HFFc6 (cell line): ENCODE measurements at places on chromosomes 12 and 14.
A peak's percentile ranks its signal among the peaks of the same experiment; 100 is the strongest.

DNA sequence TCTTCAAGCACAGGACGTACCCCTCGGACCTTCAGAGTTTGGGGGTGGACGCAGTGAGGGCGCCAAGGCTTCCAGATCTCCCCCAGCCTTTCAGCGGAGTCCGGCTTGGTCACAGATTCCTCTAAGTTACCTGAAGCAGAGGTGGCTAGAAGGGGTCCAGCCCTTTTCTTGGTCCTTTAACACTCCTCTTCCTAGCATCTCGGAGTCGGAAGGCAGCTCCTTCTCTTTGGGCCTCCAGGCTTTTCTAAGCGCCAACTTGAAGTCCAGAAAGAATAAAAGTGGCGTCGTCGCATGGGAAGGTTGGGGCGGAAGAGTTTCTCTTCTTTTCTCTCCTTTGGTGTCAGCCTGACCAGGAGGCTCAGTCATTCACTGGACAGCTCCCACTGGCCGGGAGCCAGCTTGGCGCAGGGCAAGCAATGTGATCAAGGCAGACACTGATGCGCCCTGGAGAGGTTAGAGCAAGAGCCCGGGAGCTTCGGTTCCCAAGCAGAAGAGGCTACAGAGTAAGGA lies 9.6 kb downstream of the OR6S1 start:
- peak overlapping the region; percentile 86 for H3K4me3 ChIP-seq
- no peak overlapping the region for H3K27ac ChIP-seq
- peaks cover 20% of the 10 kb centered on the region for H3K27me3 ChIP-seq

DNA sequence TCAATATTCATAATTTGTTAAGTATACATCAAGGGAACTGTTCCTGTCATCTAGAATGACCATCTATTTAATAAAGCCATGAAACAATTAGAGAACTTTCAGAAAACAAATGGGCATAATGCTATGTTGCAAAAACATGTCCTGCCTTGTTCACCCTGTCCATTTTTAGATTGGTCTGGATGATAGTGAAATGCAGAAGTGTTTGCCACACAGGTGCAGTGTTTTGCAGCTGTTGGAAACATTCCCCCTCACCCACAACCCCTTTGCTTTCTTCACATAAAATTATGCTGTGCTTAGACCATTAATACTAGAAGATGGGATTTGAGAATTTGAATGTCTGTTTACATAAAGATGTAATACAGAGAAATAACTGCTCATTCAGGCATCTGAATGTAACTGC lies 36.5 kb downstream of the LEMD3 start:
- no peak overlapping the region for H3K4me3 ChIP-seq
- H3K27me3 ChIP-seq: no peaks in the 10 kb centered on the region; the same call in 1 of the 2 replicates
- H3K4me1 ChIP-seq: peaks cover 22% of the 10 kb centered on the region
- no peak for DNase-seq
- no peak overlapping the region for H3K27ac ChIP-seq

GRCh38 chr14:58362798-58363412 lies 32.8 kb upstream of the TOMM20L start:
- peaks cover 7% of the 10 kb centered on the region for H3K4me1 ChIP-seq
- H3K27ac ChIP-seq: no peak overlapping the region
- H3K36me3 ChIP-seq: peaks cover 32% of the 10 kb centered on the region
- DNase-seq: peak; percentile 2
- H3K27me3 ChIP-seq: no peaks in the 10 kb centered on the region

- no peak overlapping the region for H3K27ac ChIP-seq
- no peaks in the 10 kb centered on the region for H3K4me1 ChIP-seq
- peaks cover 2% of the 10 kb centered on the region; the same call in 1 of the 2 replicates for H3K27me3 ChIP-seq
- no peak overlapping the region for H3K4me3 ChIP-seq
Measured at GRCh38 chr12:118830296-118830695, 151.0 kb upstream of the SRRM4 start.

GRCh38 chr12:9707864-9708808 lies 24.8 kb downstream of the CLECL1 start:
- peak; percentile 54 for DNase-seq
- H3K4me3 ChIP-seq: no peak overlapping the region
- peaks cover 9% of the 10 kb centered on the region for H3K4me1 ChIP-seq
- peaks cover 7% of the 10 kb centered on the region; the same call in 1 of the 2 replicates for H3K27me3 ChIP-seq

DNA sequence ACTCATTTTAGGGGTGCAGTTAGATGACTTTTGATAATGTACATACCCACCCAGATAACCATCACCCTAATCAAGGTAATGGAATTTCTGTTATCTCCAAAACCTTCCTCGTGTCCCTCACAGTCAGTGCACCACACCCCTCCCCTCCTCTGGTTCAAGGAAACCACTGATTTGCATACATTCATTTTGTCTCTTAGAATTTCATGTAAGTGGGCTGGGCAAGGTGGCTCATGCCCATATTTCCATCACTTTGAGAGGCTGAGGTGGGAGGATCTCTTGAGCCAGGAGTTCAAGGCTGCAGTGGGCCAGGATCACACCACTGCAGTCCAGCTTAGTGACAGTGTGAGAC lies 15.7 kb downstream of the ADIPOR2 start:
- peak overlapping the region; percentile 54 for H3K27ac ChIP-seq
- H3K4me1 ChIP-seq: peaks cover 44% of the 10 kb centered on the region
- no peak for DNase-seq
- H3K4me3 ChIP-seq: no peak overlapping the region
- no peaks in the 10 kb centered on the region for H3K27me3 ChIP-seq
- H3K36me3 ChIP-seq: peaks cover 14% of the 10 kb centered on the region; the same call in 1 of the 2 replicates

DNA sequence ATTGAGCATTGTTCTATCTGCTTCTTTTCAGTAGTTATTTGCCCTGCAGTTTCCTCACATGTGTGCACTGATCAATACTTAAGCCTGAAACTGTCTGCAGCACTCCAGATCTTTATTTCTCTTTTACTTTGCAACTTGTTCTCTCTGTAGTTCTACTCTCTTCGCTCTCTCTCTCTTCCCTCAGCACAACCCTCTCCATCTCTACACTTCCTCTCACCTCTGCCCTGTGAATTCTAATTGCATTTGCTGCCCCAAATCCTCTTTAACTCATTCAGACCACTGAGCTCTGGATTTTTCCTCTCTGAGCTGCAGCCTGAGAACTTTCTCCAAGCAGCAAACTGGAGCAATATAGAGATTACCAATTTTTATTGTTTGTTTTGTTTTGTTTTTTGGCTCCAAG lies 1035.5 kb downstream of the FSCB start:
- no peaks in the 10 kb centered on the region for H3K27me3 ChIP-seq
- H3K4me3 ChIP-seq: no peak overlapping the region
- no peak overlapping the region for H3K27ac ChIP-seq
- DNase-seq: no peak

DNA sequence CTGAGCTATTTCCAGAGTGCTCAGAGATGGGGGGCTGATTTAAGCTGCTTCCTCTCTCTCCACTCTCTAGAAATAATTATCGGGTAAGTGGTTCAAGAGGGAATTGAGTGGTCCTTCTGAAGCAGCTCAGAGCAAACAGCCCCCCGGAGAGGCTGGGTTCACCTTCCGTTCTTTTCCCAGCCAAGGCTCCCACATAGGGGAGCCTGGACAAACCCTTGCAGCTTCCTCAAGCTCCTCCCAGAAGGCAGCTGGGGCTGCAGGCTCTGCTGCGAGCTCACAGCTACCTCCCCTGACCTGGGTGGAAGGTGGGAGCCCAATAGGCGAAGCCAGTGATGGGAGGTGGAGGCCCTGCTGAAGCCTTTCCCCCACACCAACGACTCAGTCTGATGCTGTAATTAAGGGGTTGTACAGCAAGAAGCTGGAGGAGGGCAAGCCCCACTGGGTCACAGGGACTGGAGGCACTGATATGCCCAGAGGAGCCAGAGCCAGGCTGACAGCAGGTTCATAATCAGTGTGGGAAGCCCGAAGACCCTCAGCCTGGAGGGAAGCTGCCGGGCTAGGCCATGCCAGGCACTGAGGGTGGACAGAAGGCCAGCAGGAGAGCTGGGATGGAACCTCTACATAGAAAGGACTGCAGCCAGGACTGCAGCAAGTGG lies 52.4 kb downstream of the ARL6IP4 start:
- no peaks in the 10 kb centered on the region for H3K36me3 ChIP-seq
- H3K27me3 ChIP-seq: peaks cover 38% of the 10 kb centered on the region
- peaks cover 8% of the 10 kb centered on the region for H3K4me1 ChIP-seq

DNA sequence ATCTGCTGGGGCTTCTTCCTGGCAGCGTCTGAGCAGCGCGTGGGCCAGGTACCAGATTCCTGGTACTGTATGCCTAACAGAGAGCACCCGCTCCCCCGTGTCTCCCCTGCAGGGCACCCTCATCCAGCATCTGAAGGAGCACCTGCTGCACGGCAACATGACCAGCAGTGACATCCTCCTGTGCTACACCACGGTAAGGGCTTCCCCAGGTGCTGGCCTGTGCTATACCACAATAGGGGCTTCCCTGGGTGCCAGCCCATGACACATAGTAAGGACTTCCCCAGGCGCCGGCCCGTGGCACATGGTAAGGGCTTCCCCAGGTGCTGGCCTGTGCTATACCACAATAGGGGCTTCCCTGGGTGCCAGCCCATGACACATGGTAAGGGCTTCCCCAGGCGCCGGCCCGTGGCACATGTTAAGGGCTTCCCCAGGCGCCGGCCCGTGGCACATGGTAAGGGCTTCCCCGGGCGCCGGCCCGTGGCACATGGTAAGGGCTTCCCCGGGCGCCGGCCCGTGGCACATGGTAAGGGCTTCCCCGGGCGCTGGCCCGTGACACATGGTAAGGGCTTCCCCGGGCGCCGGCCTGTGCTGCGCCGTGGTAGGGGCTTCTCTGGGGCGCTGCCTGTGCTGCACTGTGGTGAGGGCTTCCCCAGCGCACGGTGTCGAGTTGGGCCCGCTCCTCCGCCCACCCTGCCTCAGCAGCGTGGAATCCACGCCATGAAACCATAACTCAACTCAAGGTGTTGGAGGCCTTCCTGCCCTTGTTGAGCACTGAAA lies 49.3 kb downstream of the AACS start:
- H3K4me1 ChIP-seq: peaks cover 8% of the 10 kb centered on the region; the same call in 1 of the 2 replicates
- H3K36me3 ChIP-seq: peaks cover 12% of the 10 kb centered on the region
- no peak overlapping the region for H3K27ac ChIP-seq

- no peak overlapping the region for H3K4me3 ChIP-seq
- H3K36me3 ChIP-seq: no peaks in the 10 kb centered on the region
- H3K4me1 ChIP-seq: no peaks in the 10 kb centered on the region
- no peak overlapping the region for H3K27ac ChIP-seq
Measured at GRCh38 chr12:30874455-30875321, 51.9 kb upstream of the TSPAN11 start.

DNA sequence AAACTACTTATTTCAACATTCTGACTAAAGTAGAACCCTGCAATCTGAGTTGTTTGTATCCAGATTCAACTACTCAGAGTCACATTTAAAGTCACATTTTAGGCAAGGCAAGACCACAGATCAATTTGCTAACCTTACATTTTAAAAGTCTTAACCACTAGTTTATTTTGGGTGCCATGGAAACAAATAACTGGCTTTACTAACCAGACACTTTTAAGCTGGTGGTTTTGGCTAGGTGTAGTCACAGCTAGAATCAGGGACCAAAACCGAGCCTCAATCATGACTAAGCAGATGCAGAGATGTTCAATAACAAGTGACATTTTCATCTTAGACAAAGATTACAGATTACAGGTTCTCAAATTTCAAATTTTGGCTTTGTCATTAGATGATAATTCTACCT lies 115.3 kb downstream of the PDE6H start:
- no peaks in the 10 kb centered on the region for H3K27me3 ChIP-seq
- no peak for DNase-seq
- H3K27ac ChIP-seq: no peak overlapping the region
- H3K36me3 ChIP-seq: no peaks in the 10 kb centered on the region

DNA sequence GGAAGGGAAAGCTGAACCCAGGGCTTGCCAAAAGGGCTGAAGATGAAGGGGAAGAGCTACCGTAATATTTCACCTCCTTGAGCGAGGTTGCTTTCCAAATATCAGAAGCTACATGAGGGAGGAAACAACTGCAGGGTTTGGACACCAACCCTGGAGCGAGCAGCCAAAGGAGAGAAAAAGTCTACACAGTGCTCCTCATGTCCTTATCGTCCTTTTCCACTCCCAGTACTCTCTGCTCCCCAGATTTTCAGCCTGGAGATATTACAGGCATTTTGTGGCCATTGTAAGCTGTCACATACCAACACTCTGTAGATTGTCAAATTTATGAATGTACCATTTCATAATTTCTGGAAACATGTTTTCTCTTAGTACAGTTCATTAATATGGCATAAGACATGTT lies 115.9 kb downstream of the GPHN start:
- H3K27ac ChIP-seq: no peak overlapping the region
- H3K4me3 ChIP-seq: no peak overlapping the region
- H3K27me3 ChIP-seq: no peaks in the 10 kb centered on the region
- H3K36me3 ChIP-seq: no peaks in the 10 kb centered on the region

DNA sequence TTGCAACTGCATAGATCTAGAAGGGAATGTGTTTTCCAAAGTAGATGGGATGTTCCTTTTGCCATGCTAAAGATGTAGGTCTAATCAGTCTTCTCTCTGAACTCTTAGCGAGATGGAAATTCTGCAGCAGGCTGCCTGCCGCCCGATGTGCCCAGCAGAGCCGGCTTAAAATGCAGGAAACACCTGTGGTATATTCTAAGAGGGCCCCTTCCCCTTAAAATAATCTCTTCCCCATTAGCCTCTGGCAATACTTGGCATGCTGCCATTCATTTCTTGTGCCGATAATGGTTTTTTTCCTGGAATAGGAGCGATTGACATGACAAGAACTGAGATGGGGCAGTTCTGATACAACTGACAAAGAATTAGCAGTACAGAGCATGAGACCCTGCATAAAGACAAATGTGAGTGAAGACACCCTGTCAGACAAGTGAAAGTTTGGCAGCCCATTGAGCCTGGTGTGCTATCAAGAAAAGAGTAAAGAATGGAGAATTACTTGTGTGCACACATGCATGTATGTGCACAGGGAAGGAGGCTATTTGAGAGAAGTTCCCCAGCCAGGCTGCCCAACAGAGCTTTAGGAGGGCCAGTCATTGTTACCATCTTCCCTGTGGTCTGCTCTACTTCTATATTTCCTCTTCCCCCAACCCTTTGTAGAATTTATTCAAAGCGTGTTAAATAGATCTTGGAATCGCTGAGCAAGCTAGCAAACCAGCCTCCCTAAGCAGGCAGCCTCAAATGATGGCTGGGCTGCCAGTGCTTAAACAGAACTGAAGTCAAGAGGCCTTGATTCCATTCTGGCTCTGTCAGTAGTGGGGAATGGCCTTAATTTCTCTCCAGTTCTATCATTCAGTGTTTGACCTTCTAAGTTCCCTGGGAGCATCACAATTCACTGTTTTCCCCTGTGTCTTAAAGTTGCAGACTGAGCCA lies 29.6 kb upstream of the NTF3 start:
- peaks cover 40% of the 10 kb centered on the region for H3K27me3 ChIP-seq
- no peak overlapping the region for H3K4me3 ChIP-seq
- no peak for DNase-seq
- no peaks in the 10 kb centered on the region for H3K4me1 ChIP-seq
- no peaks in the 10 kb centered on the region for H3K36me3 ChIP-seq
